ENCODE measurements at places on chromosomes 2 and 18. TPM values are rescaled to one million over a fixed set of nuclear protein-coding genes. Genes with fewer than 3 reads are reported as not detected.

The RAPH1 gene
- 7.7 TPM for total RNA-seq

GRCh38 chr18:9240270-9240669, 94.3 kb upstream of the TWSG1 start:
- no peak for DNase-seq

GRCh38 chr2:98350411-98350810, 4.2 kb downstream of the CNGA3 start:
- no peak for DNase-seq

DNA sequence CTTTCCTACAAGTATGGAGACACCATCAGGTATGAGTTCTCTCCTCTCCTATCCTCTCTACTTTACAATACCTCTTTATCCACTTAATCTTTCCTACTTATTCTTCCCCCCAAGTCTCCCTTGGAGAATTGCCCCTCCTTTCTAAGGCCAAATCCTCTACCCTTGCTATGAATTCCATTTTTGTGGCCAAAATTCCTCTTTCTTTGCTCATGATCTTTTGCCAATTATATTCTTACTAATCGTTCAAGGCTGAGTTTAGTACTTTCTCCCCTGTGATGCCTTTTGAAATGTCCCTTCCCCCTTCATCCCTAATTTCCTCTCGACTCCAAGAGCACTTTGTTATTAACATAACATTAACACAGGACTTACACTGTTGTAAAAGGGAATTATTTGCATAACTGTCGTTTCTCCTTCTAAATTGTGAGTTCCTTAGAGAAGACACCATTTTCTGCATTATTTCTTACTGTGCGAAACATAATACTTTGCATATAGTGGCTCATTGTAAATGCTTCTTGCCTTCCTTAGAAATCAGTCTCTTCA, 133.4 kb downstream of the KCTD1 start:
- no peak for DNase-seq

DNA sequence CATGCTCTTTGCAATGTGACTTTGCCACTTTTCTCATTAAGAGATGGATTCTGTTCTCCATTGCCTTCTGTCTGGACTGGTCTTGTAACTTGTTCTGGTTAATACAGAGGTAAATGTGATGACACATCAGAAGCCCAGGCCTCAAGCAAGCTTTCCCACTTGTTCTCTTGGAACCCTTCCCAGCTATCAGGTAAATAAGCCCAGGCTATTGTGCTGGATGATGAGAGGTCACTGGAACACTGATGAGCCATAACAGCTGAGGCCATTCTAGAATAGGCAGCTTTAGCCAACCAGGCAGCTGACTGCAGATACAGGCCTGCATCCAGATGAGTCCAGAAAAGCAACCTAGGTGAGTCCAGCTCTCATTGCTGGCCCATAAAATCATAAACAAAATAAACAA, 1007.0 kb upstream of the ACVR2A start:
- DNase-seq = peak; percentile 61

DNA sequence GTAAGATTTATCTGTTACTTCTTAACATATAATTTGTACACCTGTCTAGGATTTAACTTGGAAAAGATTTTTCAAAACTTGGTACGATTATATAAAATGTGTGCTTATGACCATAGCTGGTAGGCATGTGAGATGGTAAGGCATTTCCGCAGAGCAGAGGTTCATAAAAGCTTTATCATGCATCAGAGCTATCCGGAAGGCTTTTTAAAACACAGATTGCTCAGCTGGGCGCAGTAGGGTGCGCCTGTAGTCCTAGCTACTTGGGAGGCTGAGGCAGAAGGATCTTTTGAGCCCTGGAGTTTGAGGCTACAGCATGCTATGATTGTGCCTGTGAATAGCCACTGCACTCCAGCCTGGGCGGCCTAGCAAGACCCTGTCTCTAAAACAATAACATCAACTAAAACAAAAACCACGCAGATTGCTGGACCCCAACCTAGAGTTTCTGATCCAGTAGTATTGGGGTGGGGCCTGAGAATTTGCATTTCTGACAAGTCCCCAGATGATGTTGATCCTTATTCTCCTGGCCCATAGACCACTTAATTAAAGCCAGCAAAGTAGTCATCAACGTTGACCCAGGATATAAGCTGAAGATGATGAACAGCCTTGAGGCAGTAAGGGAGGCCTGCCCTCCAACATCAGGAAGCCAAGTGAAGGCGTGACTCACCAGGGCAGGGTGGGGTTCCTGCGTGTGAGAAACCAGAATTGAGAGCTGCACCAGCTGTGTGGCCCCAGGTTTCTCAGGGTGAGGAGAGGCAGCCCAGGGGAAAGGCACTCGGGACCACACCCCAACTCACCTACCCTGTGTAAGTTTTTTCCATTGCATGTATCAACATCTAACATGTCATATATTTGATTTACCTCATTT, 21.6 kb upstream of the SLC20A1 start:
- DNase-seq = peak; percentile 96

DNA sequence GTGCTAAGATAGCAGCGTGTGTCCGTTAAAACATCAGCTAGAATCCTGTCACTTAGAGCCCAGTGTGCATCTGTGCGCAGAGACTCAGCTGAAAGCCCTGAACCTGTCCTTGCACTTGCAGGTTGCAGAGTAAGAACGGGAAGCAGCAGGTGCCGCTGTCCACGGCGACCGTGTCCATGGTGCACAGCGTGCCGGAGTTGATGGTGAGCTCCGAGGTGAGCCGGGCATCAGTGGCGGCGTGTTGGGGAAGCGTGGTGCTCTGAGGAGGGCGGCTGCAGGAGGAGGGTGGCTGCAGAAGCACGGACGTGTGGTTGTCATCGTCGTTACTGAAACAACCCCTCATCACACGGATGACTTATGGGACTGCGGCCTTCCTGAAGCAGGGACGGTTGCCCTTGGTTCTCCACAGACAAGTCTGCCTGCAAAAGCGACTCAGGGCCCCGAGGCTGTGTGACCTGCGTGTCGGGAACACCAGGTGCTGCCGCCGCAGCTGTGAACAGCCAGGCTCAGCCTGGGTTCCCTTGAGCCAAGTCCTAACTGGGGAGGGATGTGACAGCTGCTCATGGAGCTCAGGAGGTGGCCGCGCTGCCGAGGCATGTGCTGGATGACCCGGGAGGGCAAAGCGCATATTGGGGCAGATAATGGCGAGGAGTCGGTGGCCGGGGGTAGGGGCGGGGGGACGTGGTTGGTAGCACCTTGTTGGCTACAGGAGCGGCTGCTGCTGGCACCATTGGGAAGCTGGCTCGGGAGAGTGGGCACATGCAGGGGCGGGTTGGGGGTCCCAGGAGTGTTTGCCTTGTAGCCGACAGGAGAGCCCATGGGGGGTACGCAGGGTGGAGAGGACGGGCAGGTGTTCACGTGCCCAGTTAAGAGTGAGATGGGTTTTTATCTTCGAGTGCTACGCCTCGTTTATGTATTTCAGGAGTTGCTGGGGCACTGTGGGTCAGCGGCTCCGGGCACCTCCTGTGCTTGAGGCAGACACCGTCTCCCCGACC, 16.6 kb downstream of the CTDP1 start:
- DNase-seq = no peak
